ENCODE measurements at places on chromosomes 7 and 10.

GRCh38 chr10:117928741-117929140, 118.0 kb downstream of the RAB11FIP2 start:
- DNase-seq: no peak

- no peak for DNase-seq
These were observed 38.4 kb upstream of the ZNF138 start for GRCh38 chr7:64755865-64756264.

- DNase-seq: no peak
These were observed 10.7 kb downstream of the CCDC6 start for GRCh38 chr10:59895629-59896116.

DNA sequence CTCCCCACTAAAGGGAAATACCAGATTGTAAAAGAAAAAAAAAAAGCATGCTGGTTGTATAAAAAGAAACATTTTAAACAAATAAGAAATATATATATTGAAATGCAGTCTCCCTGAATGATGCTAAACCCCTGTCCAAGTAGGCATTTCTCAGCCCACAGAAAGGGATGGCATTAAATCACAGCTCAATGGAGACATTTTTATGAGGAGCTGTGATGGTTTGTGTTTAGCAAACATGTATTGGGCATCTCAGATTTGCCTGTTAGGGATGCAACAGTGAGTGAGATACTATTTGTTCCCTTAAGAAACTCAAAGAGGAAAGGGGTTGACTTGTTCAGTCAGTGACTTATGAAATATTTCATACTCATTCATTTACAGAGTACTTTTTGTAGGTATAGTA, 51.5 kb downstream of the KAT6B start:
- no peak for DNase-seq

GRCh38 chr7:17646253-17646956, 293.9 kb downstream of the SNX13 start:
- no peak for DNase-seq
